ENCODE measurements at places on chromosomes 12 and 14. TPM values are rescaled to one million over a fixed set of nuclear protein-coding genes. Genes with fewer than 3 reads are reported as not detected.

GZMH gene
- not detected for total RNA-seq

SMAGP gene
- 1.2 TPM for total RNA-seq

DNA sequence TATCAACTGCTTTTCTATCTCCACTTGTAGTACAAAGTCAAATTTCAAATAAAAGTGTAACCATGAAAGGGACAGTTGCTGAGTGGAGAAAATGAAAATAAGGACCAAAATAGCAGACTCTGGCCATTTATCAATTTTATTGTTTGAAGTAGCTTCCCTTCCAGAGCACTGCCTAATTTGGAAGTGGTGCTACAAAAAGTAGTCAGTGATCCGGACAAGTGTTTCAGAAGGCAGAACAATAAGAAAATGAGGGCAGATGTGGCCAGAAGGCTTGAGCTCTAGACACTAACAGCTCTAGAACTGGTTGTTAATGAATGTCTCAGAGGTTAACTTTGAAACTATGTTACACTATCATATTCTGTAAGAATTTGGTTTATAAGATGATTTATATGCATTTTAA is 48.9 kb downstream of the ABCC9 start:
- H3K4me3 ChIP-seq, result no peak overlapping the region
- no peak overlapping the region for H3K27ac ChIP-seq
- no peaks in the 10 kb centered on the region for H3K27me3 ChIP-seq
- no peak for DNase-seq
- no peaks in the 10 kb centered on the region for H3K36me3 ChIP-seq

- H3K27me3 ChIP-seq, result no peaks in the 10 kb centered on the region
- H3K27ac ChIP-seq, result no peak overlapping the region
- no peaks in the 10 kb centered on the region for H3K36me3 ChIP-seq
- DNase-seq, result no peak
- no peaks in the 10 kb centered on the region for H3K4me1 ChIP-seq
These were observed 1.0 kb upstream of the KRT18 start for GRCh38 chr12:52947738-52948423.

DNA sequence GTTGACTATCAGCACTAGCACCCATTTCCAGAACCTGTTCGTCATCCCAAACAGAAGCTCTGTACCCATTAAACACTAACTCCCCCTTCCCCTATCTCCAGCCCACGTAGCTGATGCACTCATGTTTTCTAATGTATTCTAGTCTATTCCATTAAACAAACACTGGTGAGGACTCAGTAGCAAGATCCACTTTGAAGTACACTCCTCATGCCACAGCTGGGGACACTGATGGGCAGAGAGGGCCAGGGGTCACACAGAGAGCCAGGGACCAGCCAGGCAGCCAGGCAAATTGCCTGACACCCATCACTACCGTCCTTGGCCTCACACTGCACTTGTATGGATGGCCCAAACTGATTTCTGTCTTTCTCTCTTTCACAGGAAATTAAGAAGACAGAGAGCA is 269.9 kb upstream of the DIO3 start:
- no peak overlapping the region for H3K27ac ChIP-seq
- no peaks in the 10 kb centered on the region for H3K4me1 ChIP-seq
- no peak for DNase-seq

DNA sequence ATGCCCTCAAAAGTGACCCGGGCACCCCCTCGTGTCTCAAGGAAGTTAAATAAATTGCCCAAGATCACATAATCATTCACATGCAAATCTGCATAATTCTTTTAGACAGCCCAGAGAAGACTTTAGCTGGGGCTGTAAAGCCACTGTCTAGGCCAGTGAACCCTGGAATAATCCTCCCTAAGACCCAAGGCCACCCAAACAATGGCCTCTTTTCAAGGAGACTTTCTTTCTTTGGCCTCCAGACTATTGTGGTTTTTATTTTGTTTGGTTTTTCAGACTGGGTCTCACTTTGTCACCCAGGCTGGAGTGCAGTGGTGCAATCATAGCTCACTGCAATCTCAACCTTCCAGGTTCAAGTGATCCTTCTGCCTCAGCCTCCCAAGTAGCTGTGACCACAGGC is 10.6 kb downstream of the SVOP start:
- no peaks in the 10 kb centered on the region for H3K27me3 ChIP-seq
- no peaks in the 10 kb centered on the region for H3K36me3 ChIP-seq
- H3K4me1 ChIP-seq, result no peaks in the 10 kb centered on the region
- H3K27ac ChIP-seq, result no peak overlapping the region
- H3K4me3 ChIP-seq, result no peak overlapping the region
